ENCODE measurements at places on chromosomes 7 and 10.

GRCh38 chr10:5775685-5776084, 37.5 kb downstream of the GDI2 start:
- DNase-seq, result no peak

DNA sequence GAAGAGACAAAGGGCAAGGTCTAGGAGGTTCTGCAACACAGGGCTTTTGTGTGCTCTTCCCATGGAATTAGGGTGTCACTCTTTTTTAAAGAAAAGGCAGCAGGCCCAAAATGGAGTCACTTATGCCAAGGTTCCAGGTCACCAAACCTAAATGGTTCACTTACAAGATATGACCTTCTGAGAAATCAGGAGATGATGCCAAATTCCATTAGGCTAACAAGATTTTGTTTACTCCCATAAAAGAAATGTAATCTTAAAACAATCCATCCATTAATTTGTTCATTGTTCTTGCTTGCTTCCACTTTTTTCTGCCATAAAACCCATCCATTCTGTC, 158.1 kb downstream of the SNX13 start:
- DNase-seq, result no peak

DNA sequence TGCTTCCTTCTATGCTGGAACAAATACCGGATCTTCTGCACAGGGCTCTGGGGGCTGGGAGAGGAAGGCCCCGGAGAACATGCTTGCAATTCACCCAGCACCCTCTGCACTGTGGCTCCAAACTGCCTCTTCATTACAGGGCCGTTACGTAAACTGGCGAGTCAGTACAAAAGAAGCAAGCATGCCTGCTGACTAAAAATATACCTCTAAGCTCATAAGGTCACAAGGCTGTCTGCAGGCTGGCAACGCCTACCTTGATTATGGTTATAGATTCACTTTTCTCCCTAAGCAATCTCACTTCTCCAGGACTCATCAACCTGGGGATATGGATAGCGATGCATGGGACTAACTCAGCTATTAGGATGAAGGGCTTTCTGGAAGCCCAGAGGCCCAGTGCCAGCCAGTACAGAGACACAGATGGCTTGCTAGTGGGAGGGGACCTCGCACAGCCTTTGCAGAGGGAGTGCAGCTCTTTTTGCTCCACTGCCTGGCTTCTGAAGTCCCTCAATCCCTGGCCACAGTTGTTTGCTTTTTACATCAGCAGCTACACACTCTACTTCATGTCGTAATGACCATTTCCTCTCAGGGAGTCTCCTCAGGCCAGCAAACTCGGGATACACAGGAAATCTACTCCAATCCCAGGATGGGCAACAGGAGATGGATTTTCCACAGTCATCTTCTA, 96.1 kb downstream of the SH3PXD2A start:
- DNase-seq, result no peak

DNA sequence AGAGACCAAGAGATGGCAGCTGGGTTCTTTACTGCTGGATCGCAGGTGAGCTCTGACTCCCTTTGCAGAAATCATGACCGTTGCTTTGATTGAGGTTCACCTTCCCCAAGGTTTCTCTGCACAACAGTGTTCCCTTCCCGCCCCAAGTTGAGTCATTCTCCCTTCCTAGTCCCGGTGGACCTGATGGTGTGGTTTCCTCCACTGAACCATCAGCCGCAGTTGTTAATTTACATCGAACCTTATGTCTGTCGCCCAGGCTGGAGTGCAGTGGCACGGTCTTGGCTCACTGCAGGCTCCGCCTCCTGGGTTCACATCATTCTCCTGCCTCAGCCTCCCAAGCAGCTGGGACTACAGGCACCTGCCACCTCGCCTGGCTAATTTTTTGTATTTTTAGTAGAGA, 5.8 kb downstream of the ZSCAN25 start:
- DNase-seq, result no peak

DNA sequence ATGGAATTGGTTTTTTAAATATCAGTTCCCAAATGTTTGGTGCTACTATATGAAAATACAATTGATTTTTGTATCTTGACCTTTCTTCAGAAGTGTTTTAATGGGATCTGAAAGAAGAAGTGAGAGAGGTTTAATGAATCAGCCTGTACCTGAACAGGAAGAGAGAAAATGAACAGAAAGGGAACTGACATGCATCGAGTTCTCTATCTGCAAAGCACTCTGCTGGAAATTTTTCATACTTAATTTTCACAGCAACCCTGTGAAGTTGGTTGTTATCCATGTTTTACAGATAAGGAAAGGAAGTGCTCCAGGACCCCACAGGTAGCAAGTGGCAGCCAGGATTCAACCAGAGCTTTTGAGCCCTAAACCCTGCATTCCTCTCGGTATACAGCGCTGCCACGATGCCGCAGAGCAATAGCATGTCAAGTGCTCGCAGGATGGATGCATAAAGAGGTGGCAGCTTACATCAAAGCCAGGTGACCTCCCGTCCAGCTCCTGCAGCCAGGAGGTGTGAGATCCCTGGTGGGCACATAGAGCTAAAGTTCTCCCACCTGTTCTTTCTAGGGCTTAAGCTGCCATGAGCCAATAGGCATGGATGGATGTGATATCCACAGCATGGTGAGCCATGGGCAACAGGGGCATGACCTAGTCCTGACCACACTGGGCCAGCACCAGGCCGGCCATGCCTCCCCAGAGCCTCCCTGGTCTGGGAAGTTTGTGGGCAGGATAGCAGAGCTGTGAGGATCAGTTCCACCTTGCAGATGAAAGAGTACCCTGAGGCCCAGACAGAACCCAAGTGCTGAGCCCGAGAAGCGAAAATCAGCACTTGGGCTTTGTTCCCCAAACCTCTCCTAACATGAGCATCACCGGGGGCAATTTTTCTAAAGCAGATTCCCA, 57.2 kb downstream of the CALML3 start:
- no peak for DNase-seq

DNA sequence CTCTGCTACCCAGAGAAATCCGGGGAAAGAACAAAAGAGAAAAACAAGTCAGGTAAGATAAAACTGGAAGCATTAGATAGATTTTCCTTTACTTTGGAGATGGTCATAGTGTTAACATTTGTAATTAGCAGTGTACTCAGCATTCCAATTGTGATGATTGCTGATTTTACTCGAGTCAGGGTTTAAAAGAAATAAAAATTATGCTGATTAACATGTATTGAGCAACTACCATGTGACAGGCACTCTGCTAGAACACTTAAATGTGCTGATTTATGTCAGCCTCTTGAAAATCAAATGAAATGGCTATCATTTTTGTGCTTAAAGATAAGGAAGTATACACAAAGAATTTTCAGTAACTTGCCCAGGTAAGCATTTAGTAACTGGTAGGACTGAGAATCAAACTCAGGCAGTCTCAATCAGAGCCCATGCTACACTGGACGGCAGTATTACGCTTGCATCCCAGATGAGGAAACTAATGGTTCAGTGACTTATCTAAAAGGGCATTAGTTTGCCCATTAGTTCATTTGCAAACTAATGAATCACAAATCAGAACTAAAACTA, 735.1 kb upstream of the SORCS1 start:
- DNase-seq, result no peak

DNA sequence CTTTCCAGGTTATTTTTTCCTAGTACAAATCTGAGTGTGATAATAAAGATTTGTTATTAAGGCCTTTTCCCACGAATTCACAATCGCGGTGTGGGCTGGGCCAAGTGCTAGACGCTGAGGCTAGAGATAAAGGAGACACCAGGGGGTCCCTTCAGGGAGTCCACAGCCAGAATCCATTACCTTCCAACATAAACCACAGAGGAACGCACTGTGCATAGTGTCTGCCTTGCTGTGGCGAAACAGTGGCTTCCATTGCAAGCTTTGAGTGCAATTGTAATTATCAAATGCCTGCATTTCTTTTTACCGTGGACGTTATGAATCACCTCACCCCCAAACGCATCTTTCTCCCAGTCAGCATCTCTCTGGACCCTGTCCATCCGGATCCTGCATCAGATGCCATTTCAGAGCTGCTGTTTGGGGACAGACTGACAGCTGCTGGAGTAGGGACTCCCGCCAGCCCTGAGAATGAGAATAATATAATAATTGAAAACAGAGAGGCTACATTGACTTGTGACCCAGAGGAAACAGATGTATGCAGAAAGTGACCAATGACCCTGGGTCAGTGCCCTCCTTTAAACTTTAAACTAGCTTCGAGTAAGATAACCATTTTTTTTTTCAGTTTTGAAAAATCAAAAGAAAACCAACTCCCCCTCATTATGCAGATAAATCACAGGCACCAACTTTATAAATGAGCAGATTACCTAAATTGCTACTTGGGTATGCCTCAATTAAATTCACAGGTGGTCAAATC, 456.2 kb upstream of the NRP1 start:
- no peak for DNase-seq

DNA sequence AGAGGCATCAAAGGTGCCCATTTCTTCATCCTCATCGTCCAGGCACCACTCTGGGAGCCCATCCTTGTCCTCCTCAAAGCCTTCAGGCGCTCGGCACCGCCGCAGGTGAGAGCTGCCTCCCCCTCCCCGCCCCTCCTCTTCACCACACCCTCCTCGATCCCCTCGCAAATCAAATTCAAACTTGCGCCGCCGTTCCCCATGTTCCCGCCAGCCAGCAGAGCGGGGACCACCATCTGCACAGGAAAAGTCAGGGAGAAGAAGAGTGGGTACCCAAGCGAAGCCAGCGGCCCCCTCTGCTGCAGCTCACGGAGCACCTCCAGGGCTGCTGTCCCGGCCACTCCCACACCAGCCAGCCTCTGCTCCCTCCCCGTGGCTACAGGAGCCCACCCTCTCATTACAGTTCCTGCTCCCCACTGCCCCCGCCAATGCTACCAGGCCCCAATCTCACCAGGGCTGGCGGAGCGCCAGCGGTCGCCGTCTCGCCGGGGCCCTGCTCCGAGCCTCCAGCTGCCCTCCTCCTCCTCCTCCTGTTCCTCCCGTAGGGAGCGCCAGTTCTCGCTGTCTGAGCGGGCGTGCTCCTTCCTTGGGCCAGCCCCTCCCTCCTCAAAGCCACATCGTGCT, 7.7 kb downstream of the GIGYF1 start:
- DNase-seq, result peak; percentile 11

GRCh38 chr7:90771281-90771680, 175.2 kb downstream of the CDK14 start:
- DNase-seq, result no peak

- no peak for DNase-seq
Measured at GRCh38 chr7:23356726-23357125, 57.6 kb downstream of the MALSU1 start.

GRCh38 chr7:46006723-46007122, 85.7 kb upstream of the IGFBP3 start:
- no peak for DNase-seq

GRCh38 chr7:149281508-149282330, 19.7 kb downstream of the ZNF783 start:
- DNase-seq, result no peak

- no peak for DNase-seq
Measured at GRCh38 chr7:17871815-17872533, 68.3 kb downstream of the SNX13 start.

DNA sequence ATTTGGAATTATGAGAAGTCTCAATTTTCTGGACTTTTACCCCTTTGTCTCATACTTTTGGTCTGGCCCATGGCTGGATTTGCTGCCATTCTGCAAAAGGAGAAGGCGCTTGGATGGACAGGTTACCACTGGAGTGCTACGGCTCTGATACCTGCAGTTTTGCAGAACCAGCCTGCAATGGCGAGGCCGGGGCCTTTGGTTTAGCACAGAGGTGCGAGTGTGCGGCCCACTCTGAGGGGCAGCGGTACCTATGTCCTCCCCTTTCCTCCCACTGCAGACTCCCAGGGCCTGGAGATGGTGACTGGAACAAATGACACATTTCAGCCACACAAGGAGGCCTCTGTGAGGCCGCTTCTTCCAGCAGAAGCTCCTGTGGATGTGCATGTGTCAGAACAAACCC, 11.9 kb downstream of the ZNF777 start:
- DNase-seq, result no peak

DNA sequence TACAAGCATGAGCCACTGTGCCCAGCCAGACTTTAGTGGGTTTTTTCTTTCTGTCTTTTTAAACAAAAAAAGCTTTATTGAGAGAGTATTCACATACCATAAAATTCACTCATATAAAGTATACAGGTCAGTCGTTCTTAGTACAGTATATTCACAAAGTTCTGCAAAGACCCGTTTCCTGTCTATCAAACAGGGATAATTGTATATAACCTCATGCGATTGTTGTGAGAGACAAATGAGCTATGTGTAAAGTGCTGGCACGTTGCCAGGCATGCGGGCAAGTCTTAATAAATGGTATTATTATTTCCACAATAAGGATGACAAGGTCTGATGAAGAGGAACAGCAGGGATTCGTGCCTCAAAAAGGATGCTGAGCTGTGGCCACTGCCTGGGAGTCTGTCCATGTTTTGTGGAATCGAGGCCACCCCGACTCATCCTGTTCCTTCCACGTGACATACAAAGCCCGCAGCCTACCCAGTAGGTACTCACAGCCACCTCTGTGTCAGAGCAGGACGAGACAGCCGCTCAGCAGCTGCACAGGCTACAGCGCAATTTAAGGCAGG, 51.6 kb downstream of the SMKR1 start:
- DNase-seq, result no peak

DNA sequence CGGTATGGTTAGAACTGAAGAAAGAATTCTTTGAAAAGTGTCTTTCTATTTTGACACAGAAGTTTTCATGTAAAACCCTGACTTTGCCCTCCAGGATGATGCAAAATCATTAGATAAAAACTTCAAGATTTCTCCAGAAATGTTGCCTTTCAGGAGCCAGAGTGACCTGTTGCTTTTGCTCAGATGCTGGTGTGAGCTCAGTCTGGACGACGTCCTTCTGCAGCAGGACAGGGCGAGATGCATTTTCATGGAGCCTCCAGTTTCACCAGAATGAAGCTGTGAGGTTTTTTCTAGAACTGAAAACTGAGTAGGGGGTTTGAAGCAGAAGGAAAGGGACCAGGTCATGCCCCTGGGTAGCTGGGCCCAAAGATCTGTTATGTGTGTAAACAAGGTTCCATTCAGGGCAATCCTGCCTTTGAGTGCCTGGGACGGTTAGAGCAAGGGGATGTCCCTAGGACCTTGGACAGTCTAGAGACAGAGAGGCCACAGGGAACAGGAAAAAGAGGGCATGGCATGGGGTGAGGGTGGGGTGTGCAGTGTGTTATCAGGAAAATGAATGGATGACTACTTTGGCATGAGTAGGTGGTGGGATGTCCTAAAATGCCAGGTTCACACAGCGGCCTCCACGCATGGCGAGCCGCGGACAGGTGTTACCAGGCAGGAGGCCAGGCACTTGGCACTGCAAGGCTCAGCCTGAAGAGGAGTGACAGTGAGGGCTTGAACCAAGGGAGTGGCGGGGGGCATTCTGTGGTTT, 356.3 kb downstream of the CXCL12 start:
- no peak for DNase-seq

DNA sequence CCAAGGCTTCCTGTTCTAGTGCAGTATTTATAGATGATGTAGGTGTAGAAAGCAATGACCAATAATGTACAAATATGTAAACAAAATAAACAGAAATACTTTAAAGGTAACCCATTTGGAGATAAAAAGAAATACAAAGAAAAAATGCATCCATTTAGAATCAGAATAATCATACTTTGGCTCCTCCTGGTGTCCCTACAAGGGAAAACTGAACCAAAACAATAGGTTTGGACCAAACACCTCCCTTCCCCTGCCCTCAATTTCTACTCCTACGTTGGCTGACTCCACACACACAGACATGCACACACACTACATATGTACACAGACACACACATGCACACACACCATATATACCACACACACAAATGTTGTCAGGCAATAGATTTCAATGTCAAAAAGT, 36.0 kb downstream of the C10orf143 start:
- DNase-seq, result no peak

GRCh38 chr10:97039538-97040247, 146.1 kb downstream of the SLIT1 start:
- no peak for DNase-seq

GRCh38 chr7:138865843-138866242, 67.8 kb upstream of the ATP6V0A4 start:
- DNase-seq, result no peak
